Right lobe of liver (tissue), 6 donors: ENCODE measurements at places on chromosomes 13 and 19. TPM values are rescaled to one million over a fixed set of nuclear protein-coding genes. Genes with fewer than 3 reads are reported as not detected.

GRCh38 chr19:40411125-40411842 is 1.9 kb downstream of the PRX start:
- no peak for DNase-seq

DNA sequence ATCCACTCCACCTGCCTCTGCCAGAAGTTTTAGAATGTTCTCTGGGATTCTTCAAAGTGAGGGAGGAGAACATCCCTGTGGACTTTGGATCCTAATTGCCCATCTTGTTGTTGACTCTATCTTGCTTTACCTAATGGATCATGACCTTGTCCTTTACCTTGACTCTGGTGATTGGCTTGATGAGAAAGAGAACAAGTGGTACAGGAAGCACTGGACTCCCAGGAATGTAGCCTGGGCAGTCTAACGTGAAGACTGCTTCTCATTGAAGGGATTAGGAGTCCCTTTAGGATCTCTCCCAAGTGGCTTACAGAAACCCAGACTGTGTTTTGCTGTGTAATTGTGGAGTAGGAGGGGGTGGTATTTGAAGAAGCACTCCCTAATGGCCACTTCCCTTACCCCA is 63.9 kb downstream of the SLC10A2 start:
- DNase-seq, result no peak

DNA sequence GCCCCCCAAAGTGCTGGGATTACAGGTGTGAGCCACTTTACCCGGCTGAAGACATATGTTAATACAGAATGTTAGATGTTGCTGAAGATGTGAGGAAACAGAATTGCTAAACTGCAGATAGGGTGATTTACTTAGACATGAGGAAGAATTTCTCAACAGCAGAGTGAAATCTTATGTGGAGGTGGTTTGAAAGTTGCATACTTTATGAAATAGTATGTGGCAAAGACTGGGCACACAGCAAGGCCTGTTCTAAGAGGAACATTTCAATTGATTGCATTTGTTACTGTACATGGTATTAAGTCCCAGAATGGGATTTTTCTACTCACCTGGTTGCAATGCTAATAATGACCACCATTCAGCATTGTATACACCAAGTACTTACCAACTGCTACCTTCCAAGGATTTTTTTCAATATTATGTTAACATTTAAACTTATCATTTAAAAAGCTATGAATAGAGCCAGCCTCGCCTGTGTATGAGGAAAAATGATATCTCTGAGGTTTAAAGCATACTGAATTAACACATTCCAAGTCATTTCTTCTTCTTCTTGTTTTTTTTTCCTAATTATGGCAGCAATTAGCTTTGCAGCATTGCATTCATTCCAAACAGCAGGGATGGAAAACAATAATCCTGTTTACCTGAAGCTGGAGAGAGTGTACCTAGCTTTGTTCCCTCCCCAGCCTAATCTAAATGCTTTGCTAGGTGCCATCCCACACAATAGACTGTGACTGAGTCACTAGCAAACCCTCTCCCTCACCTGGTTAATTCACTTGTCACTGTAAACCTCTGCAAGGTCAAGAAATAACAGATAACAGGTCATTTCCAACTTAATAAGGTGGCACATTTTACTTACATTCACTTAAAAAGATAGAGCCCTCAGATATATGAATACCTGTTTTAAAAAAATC is 19.4 kb upstream of the KLF5 start:
- no peak for DNase-seq

DNA sequence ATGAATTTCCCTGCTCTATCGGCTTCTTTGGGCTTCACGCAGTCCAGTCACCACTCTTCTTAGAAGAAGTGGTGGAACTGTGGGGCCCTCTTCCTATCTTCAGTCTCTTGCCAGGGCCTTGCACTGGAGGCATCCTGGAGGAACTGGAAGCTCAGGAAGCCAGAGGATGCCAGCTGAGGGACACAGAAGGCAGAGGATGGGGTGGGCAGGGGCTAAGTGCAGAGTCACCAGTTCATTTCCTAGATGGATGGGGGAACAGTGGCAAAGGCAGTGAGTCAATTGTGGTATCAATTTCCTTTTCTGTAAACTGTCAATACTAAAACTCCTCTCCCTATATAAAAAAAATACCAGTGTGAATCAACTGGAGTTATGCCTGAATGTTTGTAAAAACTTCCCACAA is 419.7 kb downstream of the KLF12 start:
- no peak for DNase-seq

- DNase-seq, result no peak
These were observed 449.2 kb downstream of the TSHZ3 start for GRCh38 chr19:30900051-30900450.

GRCh38 chr19:14434543-14435319 is 1.6 kb downstream of the PKN1 start:
- DNase-seq, result peak; percentile 69

DNA sequence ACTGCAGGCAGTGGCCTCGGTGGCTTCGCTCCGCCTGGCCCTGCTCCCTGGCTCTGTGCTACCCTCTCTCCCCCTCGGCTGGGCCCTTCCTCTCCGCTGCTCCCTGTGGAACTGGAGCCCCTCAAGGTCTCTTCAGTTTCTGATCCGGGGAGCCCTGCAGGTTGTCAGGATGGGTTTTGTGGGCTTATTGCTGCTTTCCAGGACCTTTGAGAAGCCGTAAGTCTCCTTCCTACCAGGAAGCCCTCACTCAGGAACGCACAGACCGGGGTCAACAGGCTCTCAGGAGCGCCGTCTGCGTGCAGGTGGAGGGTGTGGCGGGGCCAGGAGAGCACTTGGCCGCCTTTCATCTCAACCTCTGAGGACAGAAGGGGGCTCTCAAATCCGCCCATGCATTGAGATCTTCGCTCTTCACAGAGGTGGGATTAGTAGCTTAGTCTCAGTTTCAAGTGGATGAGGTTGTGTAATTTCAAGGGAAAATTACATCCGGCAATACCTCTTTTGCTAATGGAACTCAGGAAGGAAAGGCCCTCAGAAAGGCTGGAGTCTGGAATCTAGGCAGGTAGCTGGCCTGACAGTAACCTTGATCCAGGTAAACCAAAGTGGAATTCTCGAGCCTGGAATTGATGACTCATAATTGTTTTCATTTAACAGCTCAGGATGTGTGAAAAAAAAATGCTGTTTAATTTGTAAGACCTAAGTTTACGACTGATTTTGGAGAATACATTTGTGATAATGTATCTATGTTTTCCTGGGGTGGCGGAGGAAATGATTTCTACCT is 102.0 kb downstream of the ATP11A start:
- DNase-seq, result no peak

- peak; percentile 88 for DNase-seq
These were observed 12.8 kb downstream of the POLR2E start for GRCh38 chr19:1082165-1082927.

- no peak for DNase-seq
These were observed 94.3 kb downstream of the GPC6 start for GRCh38 chr13:93320942-93321341.

GRCh38 chr19:32350471-32350865 is 5.1 kb downstream of the ZNF507 start:
- no peak for DNase-seq

- DNase-seq, result no peak
These were observed 3.4 kb upstream of the EBI3 start for GRCh38 chr19:4225885-4226284.

DNA sequence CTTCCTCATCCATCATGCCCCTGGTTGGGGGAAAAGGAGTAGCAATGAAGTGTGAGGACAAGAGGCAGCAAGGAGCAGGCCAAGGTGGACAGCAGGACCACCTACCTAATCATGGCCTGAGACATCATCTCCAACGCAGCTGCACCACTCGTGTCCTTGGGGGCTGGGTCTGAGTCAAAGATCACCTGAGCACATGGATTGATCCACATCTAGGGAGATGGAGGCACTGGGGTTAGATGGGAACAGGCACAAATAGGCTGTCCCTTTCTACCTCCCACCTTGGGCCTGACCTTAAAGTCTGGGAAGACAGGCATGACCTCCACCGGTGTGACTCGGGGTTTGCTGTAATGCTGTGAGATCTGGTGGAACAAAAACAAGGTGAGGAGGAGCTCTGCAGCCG is 2.2 kb downstream of the PAF1 start:
- no peak for DNase-seq

DNA sequence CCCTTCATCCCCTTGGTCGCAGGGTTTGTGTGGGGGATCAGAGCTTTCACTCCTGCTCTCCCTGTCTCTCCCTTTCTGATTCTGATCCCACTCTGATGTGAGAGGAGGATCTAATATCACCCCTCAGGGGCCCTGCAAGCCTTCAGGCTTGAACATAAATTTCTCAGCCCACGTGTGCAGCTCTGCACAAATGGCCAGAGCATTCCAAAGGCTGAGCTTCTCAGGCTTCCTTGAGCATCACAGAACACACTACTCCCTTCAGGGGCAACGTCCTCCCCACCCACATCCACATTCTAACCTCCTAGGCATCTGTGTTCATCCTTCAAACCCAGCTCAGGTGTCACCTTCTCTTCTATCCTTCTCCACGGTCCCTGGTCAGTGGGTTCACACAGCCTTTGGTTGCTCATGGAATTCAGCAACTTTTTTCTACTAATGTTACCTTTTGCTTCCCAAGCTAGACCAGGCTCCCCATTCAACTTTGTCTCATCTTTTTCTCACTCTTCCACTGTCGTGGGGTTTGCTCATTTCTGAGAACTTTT is 24.4 kb upstream of the DOCK9 start:
- no peak for DNase-seq

DNA sequence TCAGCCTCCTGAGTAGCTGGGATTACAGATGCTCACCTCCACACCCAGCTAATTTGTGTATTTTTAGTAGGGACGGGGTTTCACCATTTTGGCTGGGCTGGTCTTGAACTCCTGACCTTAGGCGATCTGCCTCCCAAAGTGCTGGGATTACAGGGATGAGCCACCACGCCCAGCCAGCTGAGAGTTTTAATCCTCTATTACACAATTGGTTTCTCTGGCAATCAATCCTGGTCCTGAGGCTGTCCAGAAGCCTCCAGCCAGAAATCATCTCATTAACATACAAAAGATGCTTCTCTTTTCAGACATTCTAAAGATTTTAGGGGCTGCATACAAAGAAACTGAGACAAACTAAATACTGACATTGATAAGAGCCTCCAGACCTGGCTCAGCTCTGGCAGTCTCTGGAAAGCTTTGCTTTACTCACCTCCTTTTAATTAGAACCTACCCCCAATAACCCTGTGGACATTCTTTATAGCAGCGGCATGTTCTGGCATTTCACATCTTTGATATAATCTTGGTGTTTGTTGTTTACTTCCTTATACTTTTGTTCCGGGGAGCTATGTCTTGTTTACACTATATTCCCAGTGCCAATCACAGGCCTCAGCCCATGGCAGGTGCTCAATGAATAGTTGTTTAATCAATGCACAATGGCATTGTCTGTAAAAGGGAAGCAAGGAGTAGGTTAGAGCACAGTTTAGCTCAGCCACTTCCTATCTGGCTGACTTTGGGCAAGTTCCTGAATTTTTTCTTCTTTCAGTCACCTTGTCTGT is 4.1 kb upstream of the ZNF724 start:
- no peak for DNase-seq

DNA sequence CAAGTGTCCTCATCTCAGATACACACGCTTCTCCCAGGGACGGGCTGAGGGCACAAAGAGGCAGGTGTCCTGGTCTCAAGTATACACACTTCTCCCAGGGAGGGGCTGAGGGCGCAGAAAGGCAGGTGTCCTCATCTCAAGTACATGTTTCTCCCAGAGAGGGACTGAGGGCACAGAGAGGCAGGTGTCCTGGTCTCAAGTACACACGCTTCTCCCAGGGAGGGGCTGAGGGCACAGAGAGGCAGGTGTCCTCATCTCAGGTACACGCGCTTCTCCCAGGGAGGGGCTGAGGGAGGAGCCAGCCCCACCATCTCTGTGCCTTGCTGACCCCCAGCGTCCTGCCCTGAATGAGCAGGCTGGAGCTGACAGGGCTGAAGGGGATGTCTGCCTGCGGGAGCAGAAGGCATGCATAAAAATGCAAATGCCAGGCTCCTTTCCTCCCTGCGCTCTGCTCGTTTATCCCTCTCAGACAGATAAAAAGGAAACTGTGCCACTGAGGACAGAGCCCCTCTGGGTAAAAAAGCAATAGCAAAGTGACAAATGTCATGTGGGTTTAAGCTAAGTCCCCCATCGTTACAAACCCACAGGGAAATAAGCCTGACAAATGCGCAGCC is 96.1 kb upstream of the UQCRFS1 start:
- DNase-seq, result no peak

DNA sequence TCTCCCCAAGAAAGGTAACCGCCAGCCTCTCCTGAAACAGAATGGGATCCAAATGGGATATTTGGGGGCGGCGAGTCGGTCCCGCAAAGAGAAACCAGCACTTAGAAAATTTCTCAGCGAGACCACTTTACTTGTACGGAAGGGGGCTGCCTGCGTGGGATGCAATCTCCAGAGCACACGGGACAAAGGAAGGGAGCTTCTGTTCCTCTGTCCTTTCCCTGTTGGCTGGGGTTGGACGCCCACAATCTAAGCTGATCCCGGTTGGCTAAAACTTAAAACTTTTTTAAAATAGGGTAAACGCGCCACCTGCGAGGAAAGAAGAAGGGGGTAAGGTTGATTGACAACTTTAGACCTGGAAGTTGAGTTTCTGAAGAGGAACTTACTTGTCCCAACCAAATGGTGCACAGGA is 826 bp upstream of the BSG start:
- DNase-seq, result peak; percentile 45

The ARHGAP35 gene
- total RNA-seq, result 44.0 TPM

The TMEM91 gene
- total RNA-seq, result 3.9 TPM

The SNAPC2 gene
- total RNA-seq, result 7.8 TPM

The JUND gene
- total RNA-seq, result 57.9 TPM

The CEACAM1 gene
- 55.5 TPM for total RNA-seq

The DCLK1 gene
- total RNA-seq, result 0.09 TPM

The PRSS57 gene
- total RNA-seq, result not detected
